Activated naive CD8-positive, alpha-beta T cell treated with anti-CD3 and anti-CD28 coated beads, Interleukin-2, amount 50 U/mL, for 24 hours (primary cell): ENCODE measurements at places on chromosomes 13 and 19.

- no peak for DNase-seq
Observed at GRCh38 chr13:42985312-42986175, 6.5 kb downstream of the EPSTI1 start.

DNA sequence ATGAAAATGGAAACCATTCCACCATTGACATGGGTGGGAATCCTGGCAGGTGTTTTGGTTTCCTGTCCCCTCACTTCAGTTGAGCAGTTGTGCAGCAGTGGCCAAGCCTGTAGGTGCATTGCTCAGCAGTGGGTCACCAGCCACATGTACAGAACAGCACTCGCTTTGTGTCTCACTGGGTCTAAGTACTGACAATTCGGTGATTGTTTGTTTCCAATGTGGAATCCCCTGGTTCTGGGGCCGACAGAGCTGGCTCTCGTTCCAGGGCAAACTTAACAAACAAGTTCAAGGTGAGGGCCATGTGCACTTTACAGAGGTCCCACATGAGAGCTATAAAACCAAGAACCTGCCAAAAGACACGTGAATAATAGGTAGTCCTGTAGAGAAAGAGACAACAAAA lies 54.1 kb upstream of the SPATA13 start:
- no peak for DNase-seq

DNA sequence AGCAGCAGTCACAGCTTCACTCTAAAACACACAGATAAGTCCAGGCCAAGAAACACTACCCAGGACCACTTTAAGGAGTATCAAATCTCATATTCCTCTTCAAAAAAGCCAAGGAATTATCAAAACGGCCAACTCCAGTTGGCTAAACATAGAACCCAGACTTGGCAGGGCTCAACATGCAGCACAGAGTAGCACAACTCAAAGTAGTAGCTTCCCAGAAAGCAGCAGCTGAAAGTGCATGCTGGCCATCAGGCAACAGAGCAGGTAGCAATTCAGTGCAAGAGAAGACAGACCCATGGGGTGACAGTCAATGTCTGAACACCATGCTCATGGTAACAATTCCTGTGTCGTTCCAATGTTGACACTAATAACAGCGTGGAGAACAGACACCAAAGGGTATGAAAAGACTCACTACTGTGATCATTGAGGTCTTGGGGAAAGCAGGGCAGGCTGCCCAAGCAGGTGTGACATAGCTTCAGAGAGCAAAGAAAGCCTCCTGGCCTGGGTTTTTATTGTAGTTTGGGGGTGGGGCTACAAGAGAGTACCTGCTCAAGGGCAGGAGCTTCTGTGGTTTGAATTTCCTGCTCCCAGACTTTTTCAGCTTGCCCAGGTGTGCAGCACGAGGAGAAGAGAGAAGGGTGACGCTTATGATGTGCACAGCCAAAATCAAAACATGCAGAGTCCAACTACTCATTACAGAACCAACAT lies 6.2 kb downstream of the ZNF709 start:
- no peak for DNase-seq

DNA sequence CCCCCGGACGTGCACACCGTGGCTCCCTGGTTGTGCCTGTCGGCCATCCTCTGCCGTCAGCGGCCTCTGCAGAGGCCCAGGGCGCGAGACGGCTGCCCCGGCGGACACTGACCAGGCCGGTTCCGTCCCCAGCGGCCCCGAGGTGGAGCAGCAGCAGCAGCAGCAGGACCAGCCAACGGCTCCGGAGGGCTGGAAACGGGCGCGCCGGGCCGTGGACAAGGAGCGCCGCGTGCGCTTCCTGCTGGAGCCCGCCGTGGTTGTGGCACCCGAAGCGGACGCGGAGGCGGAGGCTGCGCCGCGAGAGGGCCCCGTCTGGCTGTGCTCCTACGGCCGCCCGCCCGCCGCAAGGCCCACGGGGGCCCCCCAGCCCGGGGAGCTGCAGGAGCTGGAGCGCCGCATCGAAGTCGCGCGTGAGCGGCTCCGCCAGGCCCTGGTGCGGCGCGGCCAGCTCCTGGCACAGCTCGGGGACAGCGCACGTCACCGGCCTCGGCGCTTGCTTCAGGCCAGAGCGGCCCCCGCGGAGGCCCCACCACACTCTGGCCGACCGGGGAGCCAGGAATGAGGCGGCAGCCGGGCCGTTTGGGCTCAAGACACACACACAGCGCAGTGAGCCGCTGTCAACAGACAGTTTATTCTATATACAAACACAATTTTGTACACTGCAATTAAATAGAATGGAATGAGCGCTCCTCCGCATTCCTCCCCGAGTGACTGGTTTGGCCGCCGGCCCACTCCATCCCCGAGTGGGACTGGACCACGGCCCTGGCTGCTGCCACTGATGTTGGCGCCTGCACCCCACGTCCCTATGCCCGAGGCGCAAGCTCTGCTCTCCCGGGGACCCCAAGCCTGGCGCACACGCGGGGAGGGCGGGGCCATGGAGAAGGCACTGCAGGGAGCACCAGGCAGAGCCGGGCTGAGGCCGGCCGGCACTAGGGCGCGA lies 9.1 kb downstream of the GRIN3B start:
- DNase-seq, result no peak

DNA sequence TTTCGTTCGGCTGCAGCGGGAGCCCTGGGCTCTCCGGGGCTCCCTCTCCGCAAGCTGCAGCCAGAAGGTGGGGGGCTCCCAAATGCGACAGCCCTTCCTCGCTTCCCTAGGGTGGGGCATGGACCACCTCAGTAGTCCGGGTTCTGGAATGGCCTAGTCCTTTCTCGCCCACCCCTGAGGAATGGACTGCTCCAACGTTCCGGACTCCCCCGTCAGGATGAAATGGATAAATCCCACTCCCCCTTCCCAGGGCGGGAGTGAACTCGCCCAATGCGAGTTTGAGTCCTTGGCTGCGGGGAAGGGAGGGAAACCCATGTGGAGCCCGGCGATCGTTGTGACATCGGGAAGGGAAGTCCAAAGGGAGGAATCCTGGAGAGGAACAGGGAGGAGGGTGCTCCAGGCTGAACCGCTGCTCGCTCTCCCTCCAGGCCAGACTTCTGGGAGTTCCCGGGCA lies 5.5 kb downstream of the HRC start:
- DNase-seq, result no peak

GRCh38 chr13:90068658-90069057 lies 1278.8 kb upstream of the MIR17HG start:
- DNase-seq, result no peak

DNA sequence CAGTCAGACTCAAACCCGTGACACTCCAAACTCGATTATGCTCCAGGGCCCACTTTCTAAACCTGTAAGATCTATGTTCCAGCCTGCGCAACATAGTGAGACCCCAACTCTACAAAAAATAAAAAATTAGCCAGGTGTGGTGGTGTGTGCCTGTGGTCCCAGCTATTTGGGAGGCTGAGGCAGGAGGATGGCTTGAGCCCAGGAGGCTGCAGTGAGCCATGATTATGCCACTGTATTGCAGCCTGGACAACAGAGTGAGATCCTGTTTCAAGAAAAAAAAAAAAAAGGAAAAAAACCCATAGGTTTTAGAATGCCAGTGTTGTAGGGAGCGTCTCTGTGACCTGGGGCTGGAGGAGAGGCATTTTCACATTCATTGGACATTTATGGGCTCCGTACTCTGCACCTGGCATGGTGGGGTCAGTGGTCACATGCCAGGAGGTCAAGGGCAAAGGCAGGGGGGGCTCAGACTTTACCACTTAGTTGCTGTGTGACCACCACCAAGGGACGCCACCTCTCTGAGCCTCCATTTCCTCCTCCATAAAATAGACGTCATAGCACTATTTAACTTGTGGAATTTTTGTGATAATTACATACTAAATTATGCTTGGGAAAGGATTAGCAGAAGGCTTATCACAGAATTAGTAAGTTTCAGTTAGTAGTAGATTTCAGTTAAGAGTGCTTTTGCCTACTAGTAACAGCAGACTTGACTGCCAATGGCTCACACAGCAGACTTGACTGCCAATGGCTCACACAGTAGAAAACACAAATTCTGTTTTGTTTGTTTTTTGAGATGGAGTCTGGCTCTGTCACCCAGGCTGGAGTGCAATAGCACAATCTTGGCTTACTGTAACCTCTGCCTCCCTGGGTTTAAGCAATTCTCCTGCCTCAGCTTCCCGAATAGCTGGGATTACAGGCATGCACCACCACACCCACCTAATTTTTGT lies 5.9 kb downstream of the SELENOV start:
- no peak for DNase-seq

DNA sequence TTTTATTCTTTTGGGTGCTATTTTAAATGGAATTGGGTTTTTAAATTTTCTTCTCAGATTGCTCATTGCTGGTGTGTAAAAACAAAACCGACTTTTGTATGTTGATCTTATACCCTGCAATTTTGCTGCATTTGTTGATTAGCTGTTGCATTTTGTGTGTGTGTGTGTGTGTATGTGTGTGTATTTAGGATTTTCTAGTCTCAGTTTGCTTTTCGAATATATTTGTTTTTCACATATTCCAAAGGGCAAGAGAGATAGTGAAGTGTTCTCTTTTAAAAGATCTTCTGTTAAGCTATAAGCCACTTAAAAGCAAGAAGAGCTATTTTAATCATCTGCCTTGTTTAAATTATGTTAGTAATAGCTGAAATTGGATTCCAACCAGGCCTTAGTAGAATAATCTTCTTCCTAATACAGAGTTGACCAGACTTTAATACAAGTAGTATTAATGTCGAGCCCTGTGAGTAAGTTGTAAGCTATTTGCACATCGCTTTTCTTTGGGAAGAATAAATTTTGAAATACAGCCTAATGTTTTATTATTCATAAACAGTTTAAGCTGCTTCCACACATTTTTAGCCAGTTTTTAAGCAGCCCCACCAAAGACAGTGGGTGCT lies 57.4 kb downstream of the TM9SF2 start:
- no peak for DNase-seq

GRCh38 chr13:40780822-40781401 lies 8.5 kb upstream of the SLC25A15 start:
- DNase-seq, result no peak

GRCh38 chr13:27168086-27168485 lies 3.5 kb downstream of the USP12 start:
- DNase-seq, result no peak

- peak; percentile 57 for DNase-seq
Observed at GRCh38 chr19:55253842-55254624, 4.8 kb downstream of the PPP6R1 start.

DNA sequence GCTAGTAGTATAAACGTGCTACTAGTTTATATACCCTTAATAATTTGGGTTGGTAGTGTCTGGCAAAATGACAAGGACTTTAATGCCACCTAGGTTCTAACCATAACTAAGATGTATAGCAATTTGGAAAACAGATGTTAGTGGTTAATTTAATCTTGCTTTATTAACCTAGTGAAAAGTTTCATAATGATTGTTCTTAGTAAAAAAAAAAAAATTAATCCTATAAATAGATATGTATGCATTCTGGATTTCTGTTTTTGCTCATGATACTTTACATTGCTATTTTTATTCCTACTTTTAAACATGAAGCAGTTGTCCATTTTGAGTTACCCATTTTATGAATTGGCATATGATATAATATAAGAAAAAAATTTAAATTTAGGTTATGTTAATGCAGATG lies 36.3 kb downstream of the DGKH start:
- no peak for DNase-seq

DNA sequence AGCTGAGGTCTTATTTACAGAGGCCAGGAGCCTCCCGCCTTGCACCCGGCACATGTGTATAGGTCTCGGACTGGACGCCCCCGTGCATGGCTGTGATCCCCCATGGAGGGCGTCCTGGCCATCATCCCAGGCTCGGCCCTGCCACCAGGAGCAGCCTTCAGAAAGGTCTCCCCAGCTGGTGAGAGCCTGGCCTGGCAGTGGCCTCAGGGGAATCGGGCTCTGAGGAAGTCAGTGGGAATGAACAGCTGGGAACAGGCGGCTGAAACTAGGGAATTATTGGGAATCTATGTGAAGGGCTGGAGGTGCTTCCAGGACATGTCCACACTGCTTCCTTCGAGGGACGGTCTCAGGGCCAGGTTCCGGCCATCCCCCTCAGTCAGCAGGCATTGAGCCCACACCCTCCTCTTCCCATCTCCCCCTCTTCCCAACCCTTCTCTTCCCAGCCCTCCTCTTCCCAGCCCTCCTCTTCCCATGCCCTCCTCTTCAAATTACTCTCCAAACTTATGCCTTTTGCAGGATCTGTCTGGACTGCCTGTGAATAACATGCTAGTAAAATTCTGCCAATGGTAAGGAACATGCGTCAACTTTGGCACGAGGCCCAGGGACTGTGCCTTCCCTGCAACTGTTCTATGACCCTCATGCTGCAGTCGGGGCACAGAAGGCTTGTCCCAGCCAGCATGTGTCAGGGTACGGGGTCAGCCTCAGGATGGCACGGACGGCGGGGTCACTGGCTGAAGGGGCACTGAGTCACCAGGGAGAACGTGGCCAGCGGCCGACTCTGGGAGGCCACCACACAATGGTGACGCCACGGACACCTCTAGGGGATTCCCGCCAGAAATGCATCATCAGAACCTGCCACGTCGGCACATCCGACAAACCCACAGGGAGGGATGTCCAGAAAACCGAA lies 24.2 kb upstream of the C13orf46 start:
- no peak for DNase-seq

DNA sequence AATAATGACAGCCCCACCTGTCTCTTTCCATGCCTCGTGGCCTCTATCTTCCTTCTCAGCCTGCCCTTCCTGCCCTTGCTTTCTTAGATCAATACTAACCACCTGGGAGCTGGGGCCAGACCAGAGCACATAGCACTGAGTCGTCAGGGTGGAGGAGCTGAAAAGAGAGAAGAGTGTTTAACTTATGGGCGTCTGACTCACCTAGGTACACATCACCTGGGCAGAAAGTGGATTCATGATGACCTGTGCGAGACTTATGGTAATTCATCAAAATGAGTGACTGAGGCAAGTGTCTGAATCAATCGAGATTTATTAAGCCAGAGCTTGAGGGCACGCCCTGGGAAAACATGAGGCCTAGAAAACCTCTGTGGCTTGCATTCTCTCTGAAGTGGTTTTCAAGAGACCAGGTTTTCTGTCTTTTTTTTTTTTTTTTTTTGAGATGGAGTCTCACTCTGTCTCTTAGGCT lies 19.2 kb downstream of the CEACAM6 start:
- peak; percentile 36 for DNase-seq

GRCh38 chr13:90995001-90995400 lies 352.5 kb upstream of the MIR17HG start:
- DNase-seq, result no peak

DNA sequence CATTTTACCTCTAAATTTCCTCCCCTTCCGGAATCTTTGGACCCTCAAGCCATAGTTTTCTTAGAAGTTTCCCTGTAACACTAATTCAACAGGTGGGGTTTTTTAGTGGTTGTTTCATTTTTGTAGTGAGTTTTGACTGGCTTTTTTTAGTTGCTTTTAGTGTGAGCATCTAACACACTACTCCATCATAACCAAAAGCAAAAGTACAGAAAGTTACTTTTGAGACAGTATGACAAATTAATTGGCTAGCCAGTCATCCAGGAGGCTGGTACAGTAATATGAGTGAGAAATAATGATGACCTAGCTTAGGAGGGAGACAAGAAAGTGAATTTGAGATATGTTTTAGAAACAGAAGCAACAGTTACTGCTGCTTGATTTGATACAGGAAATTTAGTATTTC lies 71.5 kb downstream of the DNAJC15 start:
- no peak for DNase-seq

DNA sequence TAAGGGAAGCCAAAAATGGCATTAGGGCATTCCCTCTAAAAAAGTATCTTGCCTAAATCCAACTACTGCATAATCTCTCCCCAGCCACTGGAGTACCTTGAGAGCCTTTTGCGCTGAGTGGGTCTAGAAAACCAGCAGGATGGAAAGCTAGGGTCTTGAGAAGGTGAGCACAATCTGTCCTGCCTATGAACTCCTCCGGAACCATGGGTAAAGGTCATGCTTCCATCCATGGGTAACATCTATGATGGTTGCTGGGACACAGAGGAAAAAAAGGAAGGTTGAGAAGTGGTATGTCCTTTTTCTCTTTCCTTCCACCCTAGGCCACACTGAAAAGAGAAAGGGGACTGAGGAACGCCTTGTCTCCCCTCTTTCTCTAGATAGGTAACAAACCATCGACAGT lies 52.4 kb downstream of the ZNF676 start:
- DNase-seq, result no peak
